Activated effector memory CD4-positive, alpha-beta T cell treated with anti-CD3 and anti-CD28 coated beads, Interleukin-2, amount 50 U/mL, for 16 hours (primary cell): ENCODE measurements at places on chromosomes 2 and 18.

GRCh38 chr18:62389761-62390481, 64.8 kb downstream of the TNFRSF11A start:
- DNase-seq, result no peak

GRCh38 chr2:203809084-203809521, 58.5 kb upstream of the CTLA4 start:
- DNase-seq, result no peak

DNA sequence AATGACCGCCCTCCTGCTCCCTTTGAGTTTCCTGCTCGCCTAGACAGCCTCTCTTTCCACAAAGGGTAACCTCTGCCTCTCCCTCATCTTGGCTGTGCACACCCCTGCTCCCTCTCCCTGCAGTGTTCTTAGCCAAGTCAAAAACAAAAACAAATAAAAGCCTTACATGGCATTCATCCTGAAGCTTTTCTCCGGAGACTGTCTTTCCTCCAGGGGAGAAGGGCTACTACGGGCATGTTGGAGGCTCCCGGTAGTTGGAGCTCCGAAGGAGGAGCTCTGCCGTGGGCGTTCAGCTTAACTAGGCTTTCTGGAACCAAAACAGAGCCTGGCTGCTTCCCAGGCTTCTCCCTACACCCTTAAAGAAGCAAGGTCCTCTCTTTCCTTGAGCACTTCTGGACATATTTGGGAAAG, 104.2 kb downstream of the TPGS2 start:
- DNase-seq, result no peak

DNA sequence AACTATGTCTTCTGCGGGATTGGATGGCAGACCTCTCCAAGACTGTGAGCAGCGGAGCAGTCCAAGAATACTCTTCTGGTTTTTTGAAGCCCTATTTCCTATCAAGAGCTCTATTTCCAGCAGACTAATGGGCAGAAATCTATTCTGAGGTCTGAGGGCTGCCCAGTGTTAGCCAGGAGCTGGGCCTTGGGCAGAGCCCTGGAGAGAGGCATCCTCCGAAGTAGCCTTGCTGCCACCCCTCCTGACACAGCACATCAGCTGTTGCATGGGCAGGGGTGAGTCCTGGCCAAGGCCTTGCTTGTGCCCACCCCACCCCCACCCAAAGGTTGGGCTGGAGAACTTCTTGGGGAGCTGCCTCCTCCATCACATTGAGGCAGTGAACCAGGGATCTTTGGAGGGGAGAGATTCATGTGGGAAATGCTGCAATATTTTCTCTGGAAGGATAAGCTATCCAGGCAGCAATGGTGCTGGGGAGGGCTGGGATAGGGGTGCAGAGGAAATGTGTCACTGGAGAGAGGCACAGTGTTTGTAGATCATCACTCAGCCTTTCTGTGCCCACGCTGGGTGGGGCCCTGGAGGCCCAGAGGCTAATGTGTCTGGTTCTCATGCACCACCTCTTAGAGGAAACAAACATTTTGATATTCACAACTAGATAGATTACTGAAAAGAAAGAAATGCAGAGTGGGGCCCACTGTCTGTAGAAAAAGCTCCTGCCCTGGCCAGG, 104.7 kb downstream of the VSNL1 start:
- no peak for DNase-seq

DNA sequence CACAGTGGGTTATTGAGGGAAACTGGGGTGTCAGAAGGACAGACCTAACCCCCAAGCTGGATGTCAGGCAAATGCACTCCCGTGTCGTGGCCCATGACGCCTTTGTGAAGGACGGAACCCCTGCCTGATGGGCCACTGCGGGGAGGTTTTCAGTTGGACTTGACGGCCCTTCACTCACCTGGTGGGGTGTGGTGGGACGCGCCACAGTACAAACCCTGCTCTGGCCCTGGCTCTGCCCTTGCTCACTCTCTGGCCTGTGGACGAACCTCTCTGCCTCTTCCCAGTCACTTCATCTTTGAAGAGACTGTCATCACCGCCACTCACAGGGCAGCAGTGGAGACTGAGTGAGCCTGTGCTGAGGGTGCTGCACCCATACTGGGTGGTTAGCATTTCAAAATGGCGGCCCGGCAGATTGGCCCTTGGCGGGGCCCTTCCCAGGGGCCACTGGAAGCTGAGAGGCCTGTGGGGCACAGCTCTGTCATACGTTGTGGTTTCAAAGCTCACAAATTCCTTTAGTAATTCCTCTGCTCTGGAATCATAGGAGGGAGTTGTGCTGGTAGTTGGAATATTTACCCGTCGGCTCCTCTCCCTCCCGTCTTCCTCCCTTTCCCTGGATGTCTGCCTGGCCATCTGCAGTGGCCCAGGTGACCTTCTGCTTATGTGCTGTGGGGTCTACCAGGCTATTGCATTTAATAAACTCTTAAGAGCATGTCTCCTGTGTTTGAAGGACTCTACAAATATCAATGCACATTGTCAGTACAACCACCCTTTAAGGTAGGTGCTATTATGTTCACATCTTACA, 200.6 kb downstream of the CTIF start:
- no peak for DNase-seq

GRCh38 chr2:150607390-150607811, 119.9 kb upstream of the RND3 start:
- no peak for DNase-seq

DNA sequence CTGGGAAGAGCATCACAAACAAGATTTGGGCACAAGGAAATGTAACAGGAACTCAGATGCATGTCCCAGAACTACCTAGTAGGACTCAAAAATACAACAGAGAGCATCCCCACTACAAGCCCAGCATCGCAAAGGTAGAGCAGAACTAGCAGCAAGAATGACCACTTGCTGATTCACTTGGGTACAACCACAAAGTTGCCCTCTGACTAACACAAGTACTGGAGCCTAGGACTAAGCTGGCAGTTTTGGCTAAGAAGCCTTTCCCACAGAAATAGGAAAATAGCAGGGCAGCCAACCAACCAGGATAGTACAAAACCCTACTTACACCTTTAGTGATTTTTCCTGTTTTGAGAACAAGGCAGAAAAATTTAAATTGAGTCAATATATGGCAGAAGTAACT, 193.8 kb downstream of the PAX3 start:
- no peak for DNase-seq

GRCh38 chr2:72915907-72916742, 1.2 kb upstream of the EMX1 start:
- peak; percentile 79 for DNase-seq

GRCh38 chr2:196957881-196958525, 31.5 kb upstream of the PGAP1 start:
- no peak for DNase-seq

DNA sequence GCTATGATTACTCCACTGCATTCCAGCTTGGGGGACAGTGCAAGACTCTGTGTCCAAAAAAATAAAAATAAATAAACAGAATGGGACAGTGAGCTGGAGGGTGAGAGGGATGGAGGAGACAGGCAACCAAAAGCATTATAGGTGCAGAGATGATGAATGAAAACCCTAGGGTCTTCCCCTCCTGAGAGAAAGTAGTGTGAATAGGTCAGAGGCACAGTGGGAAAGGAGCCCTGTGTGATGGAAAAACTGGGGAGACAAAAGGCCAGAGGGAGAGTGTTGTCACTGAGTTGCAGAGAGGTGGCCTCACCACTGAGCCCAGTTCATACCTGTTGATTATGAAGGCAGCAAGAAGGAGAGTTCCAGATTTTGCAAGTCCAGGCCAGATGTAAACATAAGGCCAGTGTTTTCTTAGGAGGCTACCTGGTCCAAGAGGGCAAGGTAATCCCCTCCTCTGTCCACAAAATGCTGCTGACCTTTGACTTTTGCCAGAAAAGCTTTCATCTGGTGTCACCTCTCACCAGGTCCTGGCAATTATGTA, 17.6 kb upstream of the AGFG1 start:
- DNase-seq, result no peak

GRCh38 chr2:145777914-145778313, 1258.0 kb upstream of the ZEB2 start:
- DNase-seq, result no peak

DNA sequence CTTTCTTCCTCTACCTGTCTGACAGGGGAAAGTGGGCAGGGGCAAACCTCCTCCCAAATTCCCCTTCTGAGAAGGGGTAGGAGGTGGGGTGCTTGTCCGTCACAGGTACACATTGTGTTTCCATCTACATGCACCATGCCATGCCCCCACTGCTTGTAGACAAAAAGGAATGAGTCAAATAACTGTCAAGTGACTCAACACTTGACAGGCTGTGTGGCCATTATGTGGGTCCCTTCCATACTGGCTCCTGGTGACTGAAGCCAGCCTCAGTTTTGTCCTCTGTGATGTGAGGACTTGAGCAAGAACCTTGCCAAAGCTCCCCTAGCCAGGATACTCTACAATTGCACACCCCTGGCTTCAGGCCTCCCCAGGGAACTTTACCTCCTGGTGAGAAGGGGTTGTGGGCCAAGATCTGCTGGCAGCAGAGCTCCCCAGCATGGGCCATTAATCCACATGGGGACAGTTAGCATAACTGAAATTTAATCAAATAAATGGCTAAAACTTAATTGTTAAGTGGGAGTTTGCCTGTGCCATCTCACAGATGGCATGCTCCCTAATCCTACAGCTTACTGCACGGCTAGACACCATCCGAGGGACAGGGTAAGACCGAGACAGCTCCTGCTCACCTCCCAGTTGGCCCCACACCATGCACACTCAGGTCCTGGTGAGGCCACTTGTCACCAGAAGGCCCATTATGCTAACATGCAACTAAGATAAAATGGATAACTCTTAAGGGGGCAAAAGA, 140.2 kb downstream of the BCL11A start:
- DNase-seq, result no peak

DNA sequence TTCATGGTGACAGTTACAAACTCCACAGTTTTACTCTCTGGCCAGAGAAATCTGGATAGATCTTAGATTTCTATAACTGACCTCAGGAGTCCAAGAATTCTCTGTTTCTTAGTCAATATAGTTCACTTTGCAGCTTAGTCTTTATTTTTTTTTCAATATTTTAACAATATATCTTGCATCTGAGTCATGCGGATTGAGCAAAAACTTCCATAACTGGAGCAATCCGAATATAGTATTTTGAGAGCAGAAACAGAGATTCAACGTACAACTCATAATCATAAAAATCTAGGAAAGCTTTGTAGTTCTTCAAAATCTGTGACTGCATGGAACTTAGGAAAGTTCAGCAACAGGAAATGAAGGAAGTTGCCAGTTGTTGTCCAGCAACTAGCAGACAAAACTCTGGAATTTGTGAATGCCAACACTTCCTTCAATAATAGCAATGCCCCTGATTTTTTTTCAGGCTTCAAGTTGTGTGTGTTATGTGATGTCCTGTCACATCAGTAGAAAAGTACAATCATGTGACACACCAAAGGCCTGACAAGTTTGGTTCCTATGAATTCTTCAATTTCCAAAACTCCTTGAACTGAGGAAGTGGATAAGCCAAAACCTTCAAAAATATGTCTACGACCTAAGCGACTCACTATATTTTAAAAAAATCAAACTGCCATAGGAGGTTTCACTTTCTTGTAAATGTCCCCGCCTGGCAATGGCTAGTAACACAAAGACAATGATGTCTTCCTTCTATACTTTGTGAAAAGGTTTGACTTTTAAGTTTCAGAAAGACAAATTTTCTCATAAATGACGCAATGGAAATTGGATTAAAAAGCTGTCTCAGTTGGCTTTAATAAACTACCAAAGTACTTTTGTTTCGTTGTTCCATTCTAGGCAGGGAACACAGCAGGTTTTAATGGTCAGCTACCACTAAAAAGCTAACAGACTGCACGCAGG, 510.6 kb downstream of the ERBB4 start:
- no peak for DNase-seq

DNA sequence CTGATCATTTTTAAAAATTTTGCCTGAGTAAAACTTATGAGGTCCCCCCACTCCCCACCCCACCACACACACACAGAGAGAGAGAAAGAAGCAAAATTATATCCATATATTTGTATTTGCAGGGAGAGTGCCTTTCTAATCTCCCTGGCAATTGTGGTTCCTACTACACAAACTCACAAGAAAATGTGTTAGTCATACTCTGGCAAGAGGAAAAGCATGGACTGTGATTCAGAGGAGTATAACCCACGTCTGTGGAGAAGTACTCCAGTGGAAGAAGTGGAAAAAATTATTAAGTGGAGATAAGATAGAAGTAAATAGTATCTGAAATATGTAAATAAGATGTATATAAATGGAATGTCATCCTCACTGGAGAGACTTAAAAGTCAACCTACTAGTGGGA, 114.0 kb downstream of the DSEL start:
- DNase-seq, result no peak

- no peak for DNase-seq
These were observed 239.7 kb upstream of the TNP1 start for GRCh38 chr2:217099561-217099960.

- no peak for DNase-seq
These were observed 45.6 kb upstream of the SALL3 start for GRCh38 chr18:78934003-78934402.

GRCh38 chr2:57488061-57488460, 558.5 kb upstream of the VRK2 start:
- DNase-seq, result no peak

GRCh38 chr2:70626254-70626990, 72.8 kb upstream of the TGFA start:
- no peak for DNase-seq

- DNase-seq, result no peak
These were observed 110.5 kb downstream of the KLF7 start for GRCh38 chr2:207055257-207055656.

- DNase-seq, result no peak
These were observed 104.0 kb downstream of the PRPF40A start for GRCh38 chr2:152613235-152613634.

- DNase-seq, result no peak
These were observed 156.6 kb downstream of the TXNL1 start for GRCh38 chr18:56481751-56482150.

DNA sequence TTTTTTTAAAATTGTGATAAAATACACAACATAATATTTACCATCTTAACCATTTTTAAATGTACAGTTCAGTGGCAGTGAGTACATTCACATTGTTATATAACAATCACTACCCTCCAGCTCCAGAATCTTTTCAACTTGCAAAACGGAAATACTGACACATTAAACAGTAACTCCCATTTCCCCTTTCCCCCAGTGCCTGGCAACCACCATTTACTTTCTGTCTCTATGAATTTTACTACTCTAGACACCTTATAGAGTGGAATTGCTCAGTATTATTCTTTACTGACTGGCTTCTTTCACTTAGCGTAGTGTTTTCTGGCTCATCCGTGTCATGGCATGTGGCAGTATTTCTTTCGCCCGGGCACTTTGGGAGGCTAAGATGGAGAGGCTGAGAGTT, 32.6 kb downstream of the FASTKD2 start:
- DNase-seq, result no peak

DNA sequence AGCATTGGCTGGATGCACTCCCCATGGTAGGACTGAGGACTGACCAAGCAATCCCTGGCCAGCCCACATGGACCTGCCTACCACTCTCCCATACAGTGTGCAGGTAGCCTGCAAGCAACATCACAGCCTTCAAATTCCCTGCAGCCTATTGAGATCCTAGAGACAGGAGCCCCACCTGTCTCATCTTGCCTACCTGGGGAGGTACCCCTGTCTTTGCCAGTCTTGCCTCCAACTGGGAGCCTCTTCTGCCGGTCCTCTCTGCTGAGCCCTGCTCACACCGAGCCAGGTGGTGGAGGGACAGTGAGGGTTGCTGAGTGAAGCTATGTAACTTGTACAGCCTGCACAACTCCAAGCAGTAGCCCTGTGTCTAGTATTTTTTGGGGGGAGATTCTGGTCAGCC, 29.9 kb downstream of the TTC32 start:
- peak; percentile 47 for DNase-seq
